Stimulated activated naive CD4-positive, alpha-beta T cell (primary cell): ENCODE measurements at places on chromosomes 13 and 19.

GRCh38 chr19:47435883-47436417 is 16.6 kb upstream of the MEIS3 start:
- no peak for DNase-seq

DNA sequence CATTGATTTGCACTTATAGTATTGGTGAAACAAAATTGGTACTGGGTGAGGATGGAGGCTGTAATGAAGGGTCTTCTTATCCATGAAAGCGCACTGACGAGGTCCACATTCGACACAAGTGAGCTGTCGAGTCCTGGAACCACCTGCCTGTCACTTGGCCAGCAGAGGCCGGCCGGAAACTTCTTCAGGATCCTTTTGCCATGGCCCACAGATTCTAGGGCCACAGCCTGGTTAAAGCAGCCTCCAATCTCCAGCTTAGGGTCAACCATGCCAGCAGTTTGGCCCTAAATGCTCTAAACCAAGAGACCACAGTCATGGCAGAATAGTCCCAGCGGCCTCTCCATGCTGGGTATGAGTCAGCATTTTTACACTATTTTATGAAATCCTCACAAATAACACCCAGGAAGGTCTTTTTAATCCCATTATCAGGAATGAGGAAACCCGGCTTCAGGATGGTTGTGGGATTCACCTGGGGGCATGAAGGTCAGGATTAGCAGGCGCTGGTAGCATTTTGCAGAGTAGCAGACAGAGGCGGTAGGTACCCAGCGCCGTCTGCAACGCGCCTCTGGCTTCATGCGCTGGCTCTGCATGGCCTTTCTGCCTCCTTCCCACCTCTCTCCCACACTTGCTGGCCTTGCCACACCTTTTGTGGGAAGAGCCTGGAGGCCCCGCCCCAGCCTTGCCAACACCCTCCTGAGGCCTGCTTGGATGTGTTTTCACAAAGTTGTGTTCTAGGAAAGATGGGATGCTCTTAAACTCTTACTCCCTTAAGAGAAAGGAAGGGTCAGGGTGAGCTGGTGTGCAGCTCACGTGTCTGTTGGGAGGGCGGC is 15.2 kb downstream of the GAS6 start:
- DNase-seq, result no peak

DNA sequence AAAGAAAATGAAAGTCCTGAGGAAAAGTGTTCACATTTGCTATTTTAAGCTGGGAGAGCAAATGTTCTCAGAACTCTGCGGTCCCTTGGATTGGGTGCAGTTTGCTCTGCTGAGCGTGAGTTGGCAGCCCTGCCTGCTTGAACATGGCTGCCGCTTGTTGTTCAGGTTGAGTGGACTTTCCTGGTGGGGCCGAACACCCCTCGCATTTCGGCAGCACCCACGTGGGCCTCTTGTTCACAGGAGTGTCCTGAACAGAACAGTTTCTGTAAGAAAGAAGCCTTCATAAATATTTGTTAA is 10.8 kb upstream of the RNF113B start:
- no peak for DNase-seq

DNA sequence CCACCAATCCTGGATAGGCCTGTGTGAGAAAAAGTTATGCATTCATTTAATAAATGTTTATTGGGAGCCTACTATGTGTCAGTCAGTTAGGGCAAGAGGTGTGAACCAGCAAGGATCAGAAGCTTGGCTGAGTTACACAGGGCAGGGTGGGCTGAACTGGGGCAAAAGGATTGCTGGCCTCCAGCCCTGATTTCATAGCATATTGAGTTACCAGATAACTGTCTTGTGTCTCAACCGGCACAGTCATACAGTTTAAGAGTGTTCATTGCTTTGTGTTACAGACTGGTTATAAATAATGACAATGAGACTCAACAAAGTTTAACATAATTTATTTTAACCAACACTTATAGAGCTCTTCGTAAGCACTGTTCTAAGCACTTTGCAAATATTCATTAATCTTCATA is 253.8 kb downstream of the DLEU7 start:
- DNase-seq, result no peak

GRCh38 chr19:18271433-18271841 is 2.8 kb downstream of the IQCN start:
- peak; percentile 22 for DNase-seq

GRCh38 chr13:94233401-94233800 is 246.1 kb downstream of the DCT start:
- DNase-seq, result no peak

- no peak for DNase-seq
These were observed 7.2 kb downstream of the MED29 start for GRCh38 chr19:39398297-39398864.

DNA sequence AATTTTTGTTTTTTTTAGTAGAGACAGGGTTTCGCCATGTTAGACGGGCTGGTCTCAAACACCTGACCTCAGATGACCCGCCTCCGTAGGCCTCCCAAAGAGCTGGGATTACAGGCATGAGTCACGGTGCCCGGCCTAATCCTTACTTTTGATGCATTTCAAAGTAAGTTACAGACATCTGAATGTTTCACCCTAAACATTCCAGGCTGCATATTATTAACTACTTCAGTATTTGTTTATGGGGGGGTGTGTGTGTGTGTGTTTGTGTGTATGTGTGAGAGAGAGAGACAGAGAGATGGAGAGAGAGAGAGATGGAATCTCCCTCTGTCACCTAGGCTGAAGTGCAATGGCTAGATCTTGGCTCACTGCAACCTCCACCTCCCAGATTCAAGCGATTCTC is 13.1 kb downstream of the SULT2B1 start:
- no peak for DNase-seq
